ENCODE measurements at places on chromosomes 1 and 21.

- peak; percentile 15 for DNase-seq
These were observed 37.0 kb upstream of the PARP1 start for GRCh38 chr1:226444901-226445300.

GRCh38 chr1:183417772-183418491 lies at the start of gene NMNAT2:
Gene NMNAT2 (minus strand): TSS chr1:183418380. CDS start chr1:183418267, 113 bp downstream.
- no peak for DNase-seq

DNA sequence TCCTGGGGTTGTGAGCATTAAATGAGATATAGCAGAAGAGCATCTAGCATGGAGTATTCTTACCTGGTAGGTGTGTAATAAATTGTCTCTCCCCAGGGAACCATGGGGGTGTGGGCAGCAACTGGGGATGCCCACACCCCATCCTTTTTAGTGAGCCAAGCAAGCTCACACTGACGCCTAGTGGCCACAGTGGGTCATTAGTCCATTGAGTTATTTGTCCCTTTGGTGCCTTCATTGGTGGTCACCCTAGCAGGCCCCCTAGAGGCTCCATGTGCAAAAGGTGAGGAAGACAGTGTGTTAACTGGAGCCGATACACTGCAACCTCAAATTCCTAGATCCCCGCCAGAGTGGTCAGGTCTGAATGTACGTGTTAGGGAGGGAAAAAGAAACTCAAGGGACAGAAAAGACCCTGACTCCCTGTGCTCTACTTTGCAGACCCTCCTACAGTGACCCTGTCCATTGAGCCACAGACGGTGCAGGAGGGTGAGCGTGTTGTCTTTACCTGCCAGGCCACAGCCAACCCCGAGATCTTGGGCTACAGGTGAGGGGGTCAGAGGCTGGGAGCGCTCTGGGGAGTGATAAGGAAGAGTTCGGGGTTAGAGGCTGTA lies 93.3 kb upstream of the CD1D start:
- no peak for DNase-seq

DNA sequence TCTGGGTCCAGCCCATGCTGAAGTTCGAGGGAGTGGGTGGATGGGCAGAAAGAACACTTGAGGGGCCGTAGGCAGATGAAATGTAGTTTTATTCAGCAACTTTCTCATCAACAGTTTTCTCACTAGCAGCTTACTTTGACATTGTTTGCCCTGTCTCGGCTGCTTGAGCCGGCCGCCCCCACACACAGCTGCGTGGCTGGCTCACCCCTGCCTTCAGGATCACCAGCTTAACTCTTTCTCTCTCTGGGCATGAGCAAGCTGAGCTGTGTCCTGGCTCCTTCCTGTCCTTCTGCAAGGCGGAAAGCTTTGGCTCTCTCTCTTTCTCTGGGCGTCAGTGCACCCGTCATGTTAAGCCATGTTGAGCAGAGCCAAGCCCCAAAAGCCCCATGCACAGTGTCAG lies 104.4 kb upstream of the GNG12 start:
- DNase-seq: no peak

DNA sequence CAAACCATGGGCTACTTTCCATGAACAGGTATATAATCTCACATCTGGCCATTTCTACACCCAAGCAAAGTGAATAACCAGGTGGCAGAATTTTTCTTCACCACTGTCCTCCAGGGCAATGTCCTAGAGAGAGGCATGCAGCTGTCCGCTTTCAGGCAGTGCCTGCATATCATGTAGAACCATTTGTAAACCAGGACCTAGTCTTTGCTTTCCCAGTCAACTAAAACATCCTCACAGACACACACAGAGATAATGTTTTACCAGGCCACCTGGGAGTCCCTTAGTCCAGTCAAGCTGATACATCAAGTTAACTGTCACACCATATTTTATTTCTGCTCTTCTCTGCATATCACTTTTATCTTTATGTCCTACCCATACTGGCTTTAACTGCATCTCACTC lies 26.2 kb downstream of the TNFSF18 start:
- no peak for DNase-seq
